ENCODE measurements at places on chromosomes 2 and 18. TPM values are rescaled to one million over a fixed set of nuclear protein-coding genes. Genes with fewer than 3 reads are reported as not detected.
A peak's percentile ranks its signal among the peaks of the same experiment; 100 is the strongest.

The AQP12B gene
- not detected for total RNA-seq

The SPATA3 gene
- total RNA-seq = not detected

- peak; percentile 76 for DNase-seq
Measured at GRCh38 chr2:65264821-65265670, 37.4 kb downstream of the ACTR2 start.

The CBLN2 gene
- total RNA-seq = not detected

GRCh38 chr18:35344736-35345459, 678 bp upstream of the ZNF24 start:
- DNase-seq = no peak
